Foreskin melanocyte (primary cell): ENCODE measurements at places on chromosomes 12 and 14.

GRCh38 chr14:37972941-37973887, 234.5 kb upstream of the SSTR1 start:
- no peak for DNase-seq

- DNase-seq, result no peak
These were observed at the start of gene NPAS3 for GRCh38 chr14:32938719-32939253. TSS of gene NPAS3 (plus strand) at chr14:32938879.

- DNase-seq, result no peak
These were observed 28.2 kb downstream of the GLRX5 start for GRCh38 chr14:95562892-95563685.

GRCh38 chr14:33894339-33894738, 56.5 kb downstream of the EGLN3 start:
- DNase-seq, result no peak

GRCh38 chr12:6319446-6319845, 9.0 kb downstream of the PLEKHG6 start:
- no peak for DNase-seq

DNA sequence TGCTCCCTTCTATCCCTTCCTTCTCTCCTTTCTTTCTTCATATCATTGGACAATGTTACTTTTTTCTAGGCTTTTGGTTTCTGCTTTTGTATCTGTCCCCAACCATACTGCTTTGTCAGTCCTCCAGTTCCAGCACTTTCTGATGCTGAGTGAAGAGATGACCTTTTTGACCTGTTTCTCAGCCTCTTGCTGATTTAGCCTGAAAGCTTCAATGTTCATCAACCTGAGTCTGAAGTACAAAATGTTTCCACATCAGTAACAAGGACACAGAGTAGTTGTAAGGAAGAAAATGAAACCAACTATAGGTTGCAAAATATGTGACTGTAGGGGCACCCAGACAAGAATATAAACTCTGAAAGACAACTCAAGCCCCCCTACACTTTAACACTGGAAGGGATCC, 25.2 kb upstream of the AKAP6 start:
- no peak for DNase-seq

DNA sequence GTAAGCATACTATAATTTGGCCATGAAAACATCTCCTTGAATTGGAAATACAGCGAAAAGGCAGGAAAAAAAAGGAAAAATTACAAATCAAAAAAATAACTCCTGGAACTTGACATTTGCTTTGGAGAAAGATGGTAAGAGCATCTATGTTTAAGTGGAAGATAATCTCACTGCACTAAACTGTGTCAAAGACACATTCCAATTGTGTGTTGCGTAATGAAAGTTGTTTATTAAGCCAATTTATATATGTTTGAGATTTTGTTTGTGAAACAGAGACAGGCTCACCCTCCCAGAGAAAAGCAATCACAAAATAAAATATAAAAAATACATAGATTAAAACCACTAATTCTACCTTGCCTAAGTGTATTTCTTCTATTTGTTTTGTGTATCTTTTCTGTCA, 11.1 kb upstream of the ATXN7L3B start:
- DNase-seq, result no peak

DNA sequence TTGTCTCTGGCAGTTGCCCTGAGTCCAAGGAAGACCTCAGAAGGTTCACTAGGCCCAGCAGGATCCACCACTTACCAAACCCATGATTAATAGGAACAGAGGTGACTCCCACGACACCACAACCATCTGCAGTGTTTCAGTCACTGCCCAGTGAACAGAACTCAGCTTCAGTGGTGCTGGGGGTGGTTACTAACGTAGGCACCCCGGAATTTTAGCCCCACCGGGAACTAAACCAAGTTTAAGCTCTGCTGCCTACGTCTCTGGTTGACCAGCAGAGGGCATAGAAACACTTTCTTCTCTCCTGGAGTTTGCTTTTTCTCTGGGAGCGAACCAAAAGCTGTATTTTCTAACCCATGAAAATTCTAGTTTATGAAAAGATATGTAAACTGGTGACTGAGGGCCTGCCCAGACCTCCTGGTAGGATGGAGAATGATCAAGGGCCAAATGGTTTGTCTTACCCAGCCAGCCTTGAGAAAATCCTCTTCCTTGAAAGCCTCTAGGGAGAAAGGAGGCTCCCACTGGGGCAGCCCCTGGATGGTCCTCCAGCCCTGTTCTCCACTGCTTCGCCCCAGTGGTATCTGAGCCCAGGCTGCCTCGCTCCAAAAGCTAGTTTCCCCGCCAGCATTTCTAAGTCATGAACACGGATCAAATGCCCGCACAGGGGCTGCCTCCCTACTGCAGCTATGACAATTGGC, 379.8 kb downstream of the DPF3 start:
- peak; percentile 21 for DNase-seq

DNA sequence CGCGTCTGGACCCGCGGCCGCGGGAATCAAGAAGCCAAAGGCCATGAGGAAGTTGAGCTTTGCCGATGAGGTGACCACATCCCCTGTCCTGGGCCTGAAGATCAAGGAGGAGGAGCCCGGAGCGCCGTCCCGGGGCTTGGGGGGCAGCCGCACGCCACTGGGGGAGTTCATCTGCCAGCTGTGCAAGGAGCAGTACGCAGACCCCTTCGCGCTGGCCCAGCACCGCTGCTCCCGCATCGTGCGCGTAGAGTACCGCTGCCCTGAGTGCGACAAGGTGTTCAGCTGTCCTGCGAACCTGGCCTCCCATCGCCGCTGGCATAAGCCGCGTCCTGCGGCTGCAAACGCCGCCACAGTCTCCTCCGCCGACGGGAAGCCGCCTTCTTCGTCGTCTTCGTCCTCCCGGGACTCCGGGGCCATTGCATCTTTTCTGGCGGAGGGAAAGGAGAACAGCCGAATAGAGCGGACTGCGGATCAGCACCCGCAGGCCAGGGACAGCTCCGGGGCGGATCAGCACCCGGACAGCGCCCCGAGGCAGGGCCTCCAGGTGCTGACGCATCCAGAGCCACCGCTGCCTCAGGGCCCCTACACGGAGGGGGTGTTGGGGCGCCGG, 1.0 kb downstream of the INSM2 start:
- peak; percentile 42 for DNase-seq

DNA sequence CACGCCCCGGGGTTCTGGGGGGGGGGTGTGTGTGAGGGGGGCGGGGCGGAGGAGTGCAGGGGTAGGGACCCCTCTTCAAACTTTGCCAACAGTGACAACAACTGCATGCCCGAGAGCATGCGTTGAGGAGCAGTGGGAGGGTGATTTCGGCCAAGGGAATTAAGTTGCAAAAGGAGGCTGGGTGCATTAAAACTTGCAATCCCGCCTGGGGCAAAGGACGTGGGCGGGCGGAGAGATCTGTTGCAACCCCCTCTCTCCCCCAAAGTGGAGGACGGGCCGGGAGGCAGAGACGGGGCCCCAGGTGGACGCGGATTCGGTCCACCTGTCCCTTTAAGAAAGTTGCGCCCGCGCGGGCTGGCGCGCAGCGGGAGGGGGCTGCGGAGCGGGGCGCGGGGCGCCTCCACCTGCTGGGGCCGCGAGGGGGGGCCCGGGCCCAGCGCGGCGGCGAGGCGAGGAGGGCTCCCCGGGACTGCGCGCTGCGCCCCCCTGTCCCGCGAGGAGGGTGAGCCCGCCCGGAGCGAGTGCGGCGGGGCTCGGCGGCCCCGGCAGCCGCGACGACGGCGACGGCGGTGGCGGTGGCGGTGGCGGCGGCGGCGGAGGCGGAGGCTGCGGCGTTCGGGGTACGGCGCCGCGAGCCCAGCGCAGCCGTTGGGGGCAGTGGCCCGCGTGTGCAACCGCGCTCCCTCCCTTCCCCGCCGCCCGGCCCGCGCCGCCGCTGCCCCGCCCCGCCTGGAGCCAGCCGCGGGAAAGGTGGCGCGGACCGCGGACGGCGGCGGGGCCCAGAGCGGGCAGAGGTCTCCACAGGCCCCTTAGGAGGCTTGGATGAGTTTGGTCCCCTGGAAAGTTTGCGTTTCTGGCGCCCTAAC, 530 bp upstream of the FOXN4 start:
- DNase-seq, result no peak

DNA sequence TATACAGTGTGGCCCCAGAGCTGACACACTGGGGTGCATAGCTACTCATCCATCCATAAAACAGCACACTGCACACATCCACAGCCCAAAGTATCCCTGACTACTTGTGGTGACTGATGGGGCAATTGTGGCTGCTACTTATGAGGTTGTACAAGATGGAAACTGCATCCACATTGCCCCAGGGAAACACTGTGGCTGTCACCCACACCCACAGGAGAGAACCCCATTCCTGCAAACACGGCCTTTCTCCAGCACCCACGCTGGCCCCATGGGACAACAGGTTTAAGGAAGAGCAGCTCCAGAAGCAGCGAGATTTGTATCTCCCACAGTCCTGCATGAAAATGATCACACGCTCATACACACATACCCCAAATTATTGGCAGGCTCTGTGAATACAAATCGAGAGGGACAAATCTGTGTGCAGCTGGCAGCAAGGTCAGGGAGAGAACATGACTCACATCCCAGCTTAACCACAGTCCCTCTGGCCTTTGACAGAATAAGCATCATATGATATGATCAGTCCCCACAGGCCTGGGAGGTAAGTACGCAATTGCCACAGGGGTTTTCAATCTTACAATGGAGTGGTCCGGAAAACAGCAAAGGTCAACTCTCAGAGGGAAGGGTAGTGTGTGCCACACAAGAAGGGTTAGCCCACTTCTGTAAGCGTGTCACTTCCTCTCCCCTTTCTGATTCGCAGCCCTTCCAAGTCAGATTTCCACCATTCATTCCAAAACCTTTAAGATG, 61.9 kb downstream of the ESR2 start:
- DNase-seq, result peak; percentile 94

DNA sequence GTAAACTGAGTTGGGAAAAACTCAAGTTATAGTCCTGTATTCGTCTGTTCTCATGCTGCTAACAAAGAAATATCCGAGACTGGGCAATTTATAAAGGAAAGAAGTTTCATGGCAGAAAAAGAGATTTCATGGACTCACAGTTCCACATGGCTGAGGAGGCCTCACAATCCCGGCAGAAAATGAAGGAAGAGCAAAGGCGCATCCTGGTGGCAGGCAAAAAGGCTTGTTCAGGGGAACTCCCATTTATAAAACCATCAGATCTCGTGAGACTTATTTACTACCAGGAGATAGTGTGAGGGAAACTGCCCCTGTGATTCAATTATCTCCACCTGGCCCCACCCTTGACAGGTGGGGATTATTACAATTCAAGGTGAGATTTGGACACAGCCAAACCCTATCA, 292.6 kb upstream of the SYT1 start:
- no peak for DNase-seq

DNA sequence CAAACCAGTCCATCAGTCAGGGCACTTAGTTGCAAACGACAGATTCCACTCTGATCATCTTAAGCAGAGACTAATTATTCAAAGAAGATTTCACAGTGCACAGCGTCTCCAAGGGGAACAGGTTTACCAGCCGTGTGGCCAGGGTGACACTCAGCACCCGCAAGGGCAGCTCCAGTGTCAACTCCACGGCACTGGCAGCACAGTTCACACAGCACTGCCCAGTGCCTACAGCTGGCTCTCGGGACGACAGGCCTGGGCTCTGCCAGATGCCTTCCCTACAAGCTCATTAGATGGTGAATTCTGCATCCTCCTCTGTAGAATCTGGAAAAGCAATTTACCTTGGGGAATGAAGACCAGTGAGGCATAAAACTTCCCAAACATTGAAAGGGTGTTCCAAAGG, 4.9 kb downstream of the OR10P1 start:
- DNase-seq, result no peak

GRCh38 chr12:23446746-23447145, 502.7 kb downstream of the SOX5 start:
- no peak for DNase-seq

GRCh38 chr14:88154321-88154720, 149.4 kb downstream of the GPR65 start:
- no peak for DNase-seq

GRCh38 chr14:100775831-100776591, 49.3 kb downstream of the DLK1 start:
- DNase-seq, result no peak

DNA sequence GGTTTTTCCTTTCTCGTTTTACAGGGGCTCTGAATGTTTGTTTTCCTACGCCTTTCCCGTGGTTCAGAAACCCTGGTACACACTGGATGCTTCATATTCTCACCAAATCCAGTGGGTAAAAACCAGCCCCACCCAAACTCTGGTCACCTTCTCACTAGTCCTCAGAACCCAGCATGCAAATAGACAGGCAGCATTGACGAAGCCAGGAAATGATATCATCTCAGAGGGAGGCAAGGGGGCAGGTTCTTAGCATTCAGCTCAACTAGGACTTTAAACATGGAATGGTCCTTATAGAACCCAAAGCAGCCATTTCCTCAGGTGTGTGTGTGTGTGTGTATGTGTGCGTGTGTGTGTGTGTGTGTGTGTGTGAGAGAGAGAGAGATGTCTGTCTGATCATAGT, 142.0 kb downstream of the KCNK10 start:
- DNase-seq, result no peak

DNA sequence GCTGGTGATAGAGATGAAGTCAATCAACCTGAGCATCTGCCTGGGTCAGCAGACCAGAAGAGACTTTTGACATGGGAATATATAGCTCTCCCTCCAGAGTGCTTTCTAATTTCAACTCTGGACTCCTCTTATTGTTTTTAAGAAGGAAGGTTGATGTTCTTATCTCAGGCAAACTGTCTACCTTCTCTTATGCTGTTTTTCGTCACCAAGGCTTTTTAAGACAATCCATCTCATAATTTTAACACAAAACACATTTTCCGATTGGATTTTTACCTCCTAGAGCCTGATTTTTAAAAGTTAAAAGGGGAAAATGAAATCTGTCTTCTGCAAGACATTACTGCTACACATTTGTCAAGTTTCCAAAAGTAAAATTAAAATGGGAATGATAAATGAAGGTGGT, 368.7 kb upstream of the MIS18BP1 start:
- no peak for DNase-seq

DNA sequence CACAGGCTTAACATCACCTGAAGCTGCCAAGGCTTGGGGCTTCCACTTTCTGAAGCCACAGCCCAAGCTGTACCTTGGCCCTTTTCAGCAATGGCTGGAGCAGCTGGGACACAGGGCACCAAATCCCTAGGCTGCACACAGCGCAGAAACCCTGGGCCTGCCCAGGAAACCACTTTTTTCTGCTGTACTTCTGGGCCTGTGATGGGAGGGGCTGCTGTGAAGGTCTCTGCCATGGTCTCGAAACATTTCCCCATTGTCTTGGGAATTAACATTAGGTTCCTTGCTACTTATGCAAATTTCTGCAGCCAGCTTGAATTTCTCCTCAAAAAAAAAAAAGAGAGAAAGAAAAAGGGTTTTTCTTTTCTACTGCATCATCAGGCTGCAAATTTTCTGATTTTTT, 219.1 kb downstream of the RPL10L start:
- DNase-seq, result no peak

GRCh38 chr12:116563262-116563661, 4.1 kb downstream of the MAP1LC3B2 start:
- no peak for DNase-seq

- no peak for DNase-seq
These were observed 179.1 kb upstream of the OTX2 start for GRCh38 chr14:56989359-56989758.

GRCh38 chr14:63523735-63524426, 19.3 kb downstream of the PPP2R5E start:
- no peak for DNase-seq

GRCh38 chr12:1918884-1919236, 408 bp upstream of the CACNA2D4 start:
- DNase-seq, result no peak
